ENCODE measurements at places on chromosomes 1 and 21.

DNA sequence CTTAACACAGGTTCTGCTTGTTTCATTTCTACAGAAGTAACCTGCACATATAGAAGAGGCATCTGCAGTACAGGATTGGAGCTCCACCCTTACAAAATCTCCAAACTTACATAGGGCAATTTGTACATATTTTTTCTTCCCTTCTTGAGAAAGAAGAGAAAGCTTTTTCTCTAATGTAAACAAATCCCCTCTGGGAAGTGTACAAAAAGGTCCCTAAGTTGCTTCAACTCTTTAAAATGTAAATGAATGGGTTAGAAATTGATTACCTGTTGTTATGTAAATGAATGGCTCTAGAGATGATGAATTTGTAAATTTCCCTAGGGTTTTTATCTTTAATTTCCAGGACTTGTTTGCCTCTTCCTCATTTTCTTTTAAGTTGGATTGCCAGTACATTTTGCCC lies 1183.7 kb downstream of the MRPL39 start:
- DNase-seq, result no peak

DNA sequence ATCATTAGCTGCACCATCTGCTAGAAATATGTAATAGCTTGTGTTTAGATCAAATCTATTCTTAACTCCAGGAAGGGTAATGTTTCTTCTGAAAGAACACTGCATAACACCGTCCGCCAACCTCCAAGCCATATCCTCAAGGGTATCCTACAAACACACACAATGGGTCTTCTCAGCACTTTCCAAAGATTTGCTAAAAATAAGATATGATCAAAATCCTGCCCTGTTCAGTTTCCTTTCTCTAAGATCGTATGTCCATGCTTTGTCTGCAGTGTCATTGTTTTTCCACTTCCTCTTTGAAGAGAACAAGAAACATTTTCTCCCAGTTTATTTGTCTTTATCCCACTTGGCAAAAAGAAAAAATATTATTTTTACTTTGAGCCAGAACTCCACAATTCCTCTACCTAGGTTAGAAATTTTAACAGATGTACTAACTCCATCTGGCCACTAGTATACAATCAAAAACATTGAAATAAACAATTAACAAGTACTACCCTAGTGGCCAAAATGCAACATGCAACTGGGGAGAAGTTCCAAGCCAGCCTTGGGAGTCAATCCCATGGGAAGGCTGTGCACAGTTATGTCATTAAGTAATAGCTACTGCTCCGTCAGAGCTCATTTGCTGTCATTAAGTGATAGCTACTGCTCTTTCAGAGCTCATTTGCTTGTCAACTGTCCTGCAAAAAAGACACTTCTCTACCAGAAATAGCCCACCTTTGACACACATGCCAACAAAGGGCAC lies 37.8 kb downstream of the FRRS1 start:
- peak; percentile 59 for DNase-seq

- DNase-seq, result no peak
Measured at GRCh38 chr1:77906019-77906545, 17.7 kb downstream of the NEXN start.

GRCh38 chr1:235017191-235017590 lies 111.4 kb downstream of the TOMM20 start:
- no peak for DNase-seq

DNA sequence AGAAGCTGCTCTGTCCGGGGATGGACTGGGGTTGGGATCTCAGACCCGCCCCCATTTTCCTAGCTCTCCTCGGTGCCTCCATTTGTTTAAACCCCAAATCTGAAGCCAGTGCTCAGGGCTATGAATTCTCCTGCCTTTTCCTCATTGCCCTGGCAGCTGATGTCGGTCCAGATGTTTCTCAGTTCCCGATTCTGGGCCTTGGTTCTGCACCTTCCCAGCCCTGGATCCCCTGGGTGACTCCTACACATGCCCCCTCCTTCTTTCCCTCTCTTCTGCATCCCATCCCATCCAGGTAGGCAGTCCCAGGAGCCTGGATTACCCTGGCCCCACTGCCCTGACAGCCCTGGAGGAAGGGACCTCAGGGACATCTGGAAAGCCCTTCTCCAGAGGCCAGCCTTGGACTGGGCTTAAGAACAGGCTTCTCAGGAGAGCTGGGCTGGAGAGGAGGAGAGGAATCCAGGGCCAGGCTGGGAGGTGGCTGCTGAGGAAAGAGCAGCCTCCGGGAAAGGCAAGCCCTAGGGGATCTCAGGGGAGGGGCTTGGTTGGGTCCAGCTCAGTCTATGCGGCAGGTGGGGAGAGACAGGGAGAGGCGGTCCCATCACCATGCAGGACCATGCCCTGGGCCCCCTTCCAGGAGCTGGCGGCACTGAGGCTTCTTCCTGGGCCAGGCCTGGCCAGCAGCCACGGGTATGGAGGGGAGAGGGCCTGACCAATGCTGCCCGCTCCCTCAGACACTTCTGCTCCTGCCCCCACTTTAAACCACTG lies 6.8 kb upstream of the EPS8L3 start:
- no peak for DNase-seq

DNA sequence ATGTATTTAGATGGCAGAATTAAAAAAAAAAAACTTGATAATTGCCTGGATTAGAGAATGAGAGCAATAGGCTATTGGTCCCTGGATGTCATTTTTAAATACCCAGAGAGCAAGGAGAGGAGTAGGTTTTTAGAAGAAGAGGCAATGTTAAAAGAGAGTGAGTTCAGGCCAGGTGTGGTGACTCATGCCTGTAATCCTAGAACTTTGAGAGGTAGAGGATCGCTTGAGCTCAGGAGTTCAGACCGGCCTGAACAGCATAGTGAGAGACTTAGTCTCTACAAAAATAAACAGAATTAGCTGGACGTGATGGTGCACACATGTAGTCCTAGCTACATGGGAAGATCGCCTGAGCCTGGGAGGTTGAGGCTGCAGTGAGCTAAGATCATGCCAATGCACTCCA lies 15.9 kb upstream of the MUTYH start:
- DNase-seq, result no peak

DNA sequence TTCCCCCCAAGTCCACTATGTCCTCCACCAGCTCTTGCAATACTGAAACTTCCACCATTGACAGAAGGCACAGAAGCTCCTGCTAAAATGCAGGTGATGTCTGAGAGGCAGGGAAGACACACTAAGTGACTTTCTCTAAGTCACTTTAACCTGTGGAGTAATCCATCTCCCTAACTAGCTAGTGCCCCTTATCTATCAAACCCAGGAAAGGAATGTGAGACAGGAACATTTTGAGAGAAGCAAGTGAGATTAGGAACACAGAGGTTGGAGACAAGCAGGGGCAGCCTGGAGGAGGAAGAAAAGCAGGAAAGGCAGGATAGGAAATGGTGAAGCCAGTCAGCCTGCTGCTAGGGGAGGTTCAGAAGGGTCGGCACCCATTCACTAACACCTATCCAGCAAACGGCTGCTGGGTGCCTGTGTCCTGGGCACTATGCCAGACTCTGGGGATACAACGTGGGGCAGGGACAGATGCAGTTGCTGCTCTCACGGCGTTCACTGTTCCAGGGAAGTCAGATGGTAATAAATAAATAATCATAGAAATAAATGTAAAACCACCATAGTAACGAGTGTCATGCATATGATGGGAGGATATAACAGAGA lies 7.0 kb downstream of the GPA33 start:
- DNase-seq, result no peak

GRCh38 chr21:33212159-33212851 lies 17.4 kb upstream of the IFNAR2 start:
- peak; percentile 70 for DNase-seq

DNA sequence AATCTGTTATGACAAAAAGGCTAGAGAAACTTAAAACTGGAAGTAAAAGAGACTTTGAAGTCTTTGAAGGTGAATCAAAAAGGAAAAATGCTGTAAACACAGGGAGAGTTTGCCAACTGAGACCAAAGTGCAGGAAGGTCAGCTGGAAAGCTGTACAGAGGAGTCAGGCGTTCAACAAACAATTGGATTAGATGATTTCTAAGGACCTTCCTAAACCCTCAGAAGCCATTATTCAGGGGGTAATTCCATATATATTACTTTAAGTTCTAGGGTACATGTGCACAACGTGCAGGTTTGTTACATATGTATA lies 156.8 kb downstream of the ZBTB18 start:
- peak; percentile 48 for DNase-seq

DNA sequence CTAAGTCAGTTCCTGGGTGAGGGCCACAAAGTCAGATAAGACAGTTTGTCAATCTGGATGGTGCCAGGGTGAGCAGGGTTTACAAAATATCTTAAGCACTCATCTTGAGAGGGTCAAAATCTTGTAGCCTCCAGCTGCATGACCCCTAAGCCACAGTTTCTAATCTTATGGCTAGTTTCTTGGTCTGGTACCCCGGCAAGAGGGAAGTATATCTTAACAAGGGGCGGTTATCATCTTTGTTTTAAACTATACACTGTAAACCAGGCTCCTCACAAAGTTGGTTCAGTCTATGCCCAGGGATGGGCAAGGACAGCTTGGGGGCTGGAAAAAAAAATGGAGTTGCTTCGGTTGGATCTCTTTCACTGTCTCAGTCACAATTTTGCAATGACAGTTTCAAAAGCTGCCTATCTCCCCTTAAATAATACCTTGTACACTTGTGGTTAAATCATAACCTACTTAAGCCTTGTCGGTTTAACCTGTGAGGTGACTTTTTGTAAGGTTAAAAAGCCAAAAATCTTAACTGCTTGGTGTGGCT lies 7.8 kb upstream of the CD46 start:
- no peak for DNase-seq

- peak; percentile 73 for DNase-seq
Measured at GRCh38 chr1:118335331-118335732, 150.3 kb upstream of the SPAG17 start.

DNA sequence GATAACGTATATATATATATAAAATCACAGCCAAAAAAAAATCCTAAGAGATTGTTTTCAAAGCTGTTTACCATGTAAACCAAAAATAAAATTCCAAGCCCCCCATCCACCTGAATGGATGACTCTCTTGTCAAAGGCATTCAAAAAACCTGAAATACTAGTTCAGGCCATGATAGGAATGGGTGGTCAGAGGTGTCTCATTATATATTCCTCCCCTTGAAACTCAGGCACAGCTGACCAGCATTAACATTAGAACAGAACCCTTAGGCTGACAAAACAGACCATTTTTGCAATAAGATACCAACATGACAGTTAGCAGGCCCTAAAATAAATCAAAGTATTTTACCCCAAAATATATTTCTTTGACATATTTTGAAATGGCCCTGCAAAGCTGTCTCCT lies 122.5 kb downstream of the DNM3 start:
- no peak for DNase-seq

DNA sequence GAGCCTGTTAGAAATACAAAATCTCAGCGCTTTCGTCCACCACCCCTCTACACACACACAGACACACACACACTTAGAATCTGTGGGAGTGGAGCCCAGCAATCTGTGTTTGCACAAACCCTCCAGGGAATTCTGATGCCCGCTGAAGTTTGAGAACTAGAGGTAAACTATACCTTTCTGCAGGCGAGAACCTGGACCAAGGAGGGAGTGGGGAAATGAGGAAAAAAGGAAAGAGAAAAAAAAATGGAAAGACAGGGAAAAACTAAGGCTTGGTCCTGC lies 468 bp upstream of the NIBAN1 start:
- DNase-seq, result no peak

- no peak for DNase-seq
Measured at GRCh38 chr1:197062692-197063091, 4.4 kb downstream of the F13B start.

- no peak for DNase-seq
Measured at GRCh38 chr1:152367436-152367835, 7.6 kb upstream of the FLG2 start.

DNA sequence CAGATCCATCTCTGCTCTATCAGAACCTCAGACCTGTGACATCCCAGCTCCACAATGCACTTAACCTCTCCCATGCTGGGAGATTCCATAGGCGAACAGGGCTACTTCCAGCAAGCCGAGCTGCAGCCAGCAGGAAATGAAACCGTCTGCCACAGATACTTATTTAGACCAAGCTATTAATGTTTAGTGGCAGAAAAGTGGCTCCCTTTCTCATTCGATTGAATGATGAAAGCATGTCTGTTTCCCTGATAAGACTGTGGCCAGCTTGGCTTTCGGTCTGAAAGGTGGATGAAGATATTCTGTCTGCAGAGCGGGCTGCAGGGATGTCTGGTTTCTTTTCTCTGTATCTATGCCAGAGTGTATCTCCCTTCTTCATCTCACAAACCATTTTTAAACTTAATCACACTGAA lies 146.4 kb downstream of the GREM2 start:
- DNase-seq, result no peak

DNA sequence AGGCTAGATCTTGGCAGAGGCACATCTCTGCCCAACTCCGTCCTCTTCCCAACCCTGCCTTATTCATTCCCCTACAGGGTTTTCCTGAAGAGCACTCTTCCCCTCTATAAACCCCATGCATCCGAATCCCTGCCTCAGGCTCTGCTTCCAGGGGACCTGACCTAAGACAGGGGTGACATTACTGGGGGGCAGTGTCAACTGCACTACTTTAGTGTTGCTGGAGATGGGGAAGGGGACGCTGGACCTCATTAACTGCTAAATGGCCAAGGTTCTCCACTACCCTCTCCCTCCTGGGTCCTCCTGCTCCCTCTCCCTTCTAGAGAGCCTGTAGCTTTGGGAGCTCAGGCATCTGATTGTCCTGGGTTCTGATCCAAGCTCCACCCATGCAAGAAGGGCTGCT lies 126.2 kb downstream of the GRIK3 start:
- DNase-seq, result no peak

DNA sequence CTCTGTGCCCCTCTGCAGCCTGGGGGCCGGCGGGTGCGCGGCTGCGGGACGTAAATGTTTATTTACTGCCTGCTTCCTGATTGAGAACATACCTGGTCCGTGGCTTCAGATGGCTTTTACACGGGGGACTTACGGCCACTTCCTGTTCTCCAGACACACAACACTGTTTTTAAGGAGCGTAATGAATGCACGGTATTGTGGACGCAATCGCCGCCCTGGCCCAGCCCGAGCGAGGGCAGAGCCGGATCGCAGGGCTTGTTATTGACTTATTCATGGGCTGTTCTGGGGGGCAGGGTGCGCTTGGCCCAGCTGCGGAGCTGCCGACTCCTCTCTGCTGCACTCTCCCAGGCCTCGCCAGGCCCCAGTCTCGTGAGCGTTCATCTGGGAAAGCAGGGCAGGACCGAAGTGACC lies 52.8 kb upstream of the ACTRT2 start:
- DNase-seq, result no peak

DNA sequence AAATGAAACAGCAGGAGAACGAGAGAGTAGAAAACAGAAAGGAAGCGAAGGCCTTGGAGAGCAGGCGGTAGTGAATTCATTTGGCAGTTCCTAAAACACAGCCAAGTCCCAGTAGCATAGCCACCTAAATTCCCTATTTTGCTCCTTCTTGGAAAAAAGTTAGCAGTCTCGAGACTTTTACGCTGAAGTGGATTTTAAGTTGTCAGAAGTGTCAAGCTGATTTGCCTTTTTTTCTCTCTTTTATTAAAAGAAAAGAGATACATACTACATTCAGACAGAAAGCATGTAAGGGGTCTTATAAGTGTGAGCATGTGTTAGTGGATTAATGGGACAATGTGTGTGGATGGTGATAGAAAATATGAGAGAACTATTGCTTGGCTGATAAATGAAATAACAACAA lies 19.2 kb downstream of the NFIA start:
- DNase-seq, result no peak

- peak; percentile 50 for DNase-seq
Measured at GRCh38 chr1:98898940-98899339, 105.7 kb downstream of the PLPPR5 start.

All from fibroblast of mammary gland (primary cell).